Right kidney (tissue), 9 donors: ENCODE measurements at places on chromosomes 12 and 14.

GRCh38 chr14:105393151-105393550 is 5.2 kb upstream of the TEX22 start:
- no peak for DNase-seq

DNA sequence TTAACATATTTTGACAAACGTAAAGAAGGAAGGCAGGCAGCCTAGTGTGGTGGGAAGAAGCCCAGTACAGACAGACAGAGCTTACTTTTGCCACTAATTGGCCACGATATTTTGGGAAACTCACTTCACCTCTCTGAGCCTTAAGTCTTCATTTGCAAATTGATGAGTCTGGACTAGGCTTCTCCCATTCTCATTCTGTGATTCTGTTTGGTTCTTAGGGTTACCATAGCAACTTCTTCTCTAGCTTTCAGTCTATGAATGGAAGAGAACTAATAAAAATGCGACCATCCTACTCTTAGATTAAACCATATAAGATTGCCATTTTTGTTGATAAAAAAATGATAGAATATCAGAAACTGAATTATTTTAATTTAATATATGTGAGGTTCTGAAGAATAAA is 210.5 kb downstream of the SNAPC1 start:
- DNase-seq, result no peak

- no peak for DNase-seq
These were observed 33.7 kb upstream of the PYGL start for GRCh38 chr14:50977863-50978528.

DNA sequence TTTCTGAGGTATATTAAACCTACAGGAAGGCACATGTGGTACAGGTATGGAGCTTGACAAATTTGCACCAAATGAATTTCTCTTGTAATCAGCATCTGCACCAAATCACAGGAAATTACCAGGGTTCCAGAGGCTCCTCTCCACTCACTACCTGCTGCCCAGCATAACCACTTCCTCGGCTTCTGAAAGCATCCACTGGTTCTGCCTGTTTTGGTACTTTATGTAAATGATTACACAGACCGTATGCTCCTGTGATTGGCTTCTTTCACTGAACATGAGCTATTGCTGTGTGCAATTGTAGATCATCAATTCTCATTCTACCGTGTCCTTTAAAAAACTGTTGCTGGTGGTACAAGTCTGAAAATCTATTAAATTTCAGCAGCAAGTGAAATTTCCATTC is 522.1 kb downstream of the TMEM132D start:
- DNase-seq, result no peak

DNA sequence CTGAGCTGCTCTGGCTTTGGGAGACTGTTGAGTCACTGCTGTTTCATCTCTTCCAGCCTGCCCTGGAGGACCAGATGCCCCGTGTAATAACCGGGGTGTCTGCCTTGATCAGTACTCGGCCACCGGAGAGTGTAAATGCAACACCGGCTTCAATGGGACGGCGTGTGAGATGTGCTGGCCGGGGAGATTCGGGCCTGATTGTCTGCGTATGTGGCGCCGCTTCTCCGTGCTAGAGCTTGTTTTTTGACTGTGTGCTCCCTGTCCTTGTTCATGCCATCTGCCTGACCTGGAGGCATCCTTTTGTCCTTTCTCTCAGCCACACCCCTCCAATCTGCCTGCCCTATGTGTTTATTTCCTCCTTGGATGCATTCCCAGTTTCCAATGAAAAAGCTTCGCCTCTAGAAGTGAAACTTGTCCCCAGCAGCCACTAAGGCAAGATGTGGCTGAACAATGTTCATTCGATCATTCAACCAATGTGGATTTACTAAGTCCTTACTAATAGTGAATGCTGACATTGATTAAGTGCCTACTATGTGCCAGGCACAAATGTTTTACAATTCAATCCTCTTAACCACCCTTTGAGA is 98.6 kb downstream of the NT5DC3 start:
- DNase-seq, result no peak

- no peak for DNase-seq
These were observed at the start of gene GPR84 for GRCh38 chr12:54364413-54364812. Gene GPR84 (minus strand): TSS chr12:54364486. CDS start chr12:54363851, 635 bp downstream.

DNA sequence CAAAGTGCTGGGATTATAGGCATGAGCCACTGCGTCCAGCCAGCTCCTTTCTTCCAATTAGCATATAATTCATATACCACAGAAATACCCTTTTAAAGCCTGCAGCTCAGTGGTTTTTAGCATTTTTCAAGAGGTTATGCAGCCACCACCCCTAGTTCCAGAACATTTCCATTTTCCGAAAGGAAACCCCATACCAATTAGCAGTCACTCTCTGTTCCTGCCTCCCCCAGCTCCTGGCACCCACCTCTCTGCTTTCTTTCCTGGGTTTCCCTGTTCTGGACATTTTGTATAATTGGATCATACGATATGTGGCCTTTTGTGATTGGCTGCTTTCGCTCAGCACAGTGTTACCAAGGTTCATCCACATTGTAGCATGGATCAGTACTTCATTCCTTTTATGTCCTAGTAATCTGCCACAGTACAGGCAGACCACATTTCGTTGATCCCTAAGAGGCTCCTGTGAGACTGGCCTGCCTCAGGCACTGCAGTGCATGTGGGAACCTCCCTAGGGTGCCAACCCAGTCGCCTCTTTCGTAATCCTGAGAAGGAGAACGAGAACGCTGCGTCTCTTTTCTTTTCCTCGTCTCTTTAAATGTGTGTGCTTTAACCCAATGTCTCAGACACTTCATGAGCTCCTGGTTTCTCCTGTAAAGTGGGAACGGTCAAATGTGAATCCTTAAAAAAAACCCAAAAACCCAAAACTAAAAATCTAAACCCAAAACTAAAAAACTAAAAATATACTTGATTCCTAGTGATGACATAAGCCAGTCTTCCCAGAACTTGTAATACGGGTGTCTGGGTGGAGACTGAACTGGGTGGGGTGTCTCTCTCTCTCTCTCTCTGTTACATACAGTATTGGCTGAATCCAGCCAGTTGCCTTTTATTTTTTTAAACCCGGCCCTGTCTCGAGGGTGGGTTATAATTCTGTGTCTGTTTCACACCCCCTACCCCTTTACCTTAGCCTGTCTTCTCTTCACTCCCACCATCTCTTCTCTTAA is 14.7 kb downstream of the AACS start:
- no peak for DNase-seq

DNA sequence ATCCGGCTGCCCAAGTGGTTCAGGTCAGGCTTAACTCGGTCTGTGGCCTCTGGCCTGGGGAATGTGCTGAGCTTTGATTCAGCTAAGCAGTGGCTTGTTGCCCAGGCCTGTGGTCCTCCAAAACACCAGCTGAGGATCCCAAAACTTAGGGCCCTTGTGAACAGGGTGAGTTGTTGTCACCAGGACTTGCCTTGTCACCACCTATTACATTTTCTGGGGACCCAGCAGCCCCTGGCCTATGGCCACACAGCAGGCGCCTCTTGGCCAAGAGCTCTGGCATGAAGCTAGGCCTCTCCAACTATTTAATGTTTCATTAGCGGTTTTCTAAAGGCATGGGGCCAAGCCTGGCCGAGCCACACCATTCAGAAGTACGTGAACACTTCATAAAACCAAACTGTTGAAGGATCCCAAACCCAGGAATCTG is 343.7 kb downstream of the CACNA1C start:
- DNase-seq, result no peak

DNA sequence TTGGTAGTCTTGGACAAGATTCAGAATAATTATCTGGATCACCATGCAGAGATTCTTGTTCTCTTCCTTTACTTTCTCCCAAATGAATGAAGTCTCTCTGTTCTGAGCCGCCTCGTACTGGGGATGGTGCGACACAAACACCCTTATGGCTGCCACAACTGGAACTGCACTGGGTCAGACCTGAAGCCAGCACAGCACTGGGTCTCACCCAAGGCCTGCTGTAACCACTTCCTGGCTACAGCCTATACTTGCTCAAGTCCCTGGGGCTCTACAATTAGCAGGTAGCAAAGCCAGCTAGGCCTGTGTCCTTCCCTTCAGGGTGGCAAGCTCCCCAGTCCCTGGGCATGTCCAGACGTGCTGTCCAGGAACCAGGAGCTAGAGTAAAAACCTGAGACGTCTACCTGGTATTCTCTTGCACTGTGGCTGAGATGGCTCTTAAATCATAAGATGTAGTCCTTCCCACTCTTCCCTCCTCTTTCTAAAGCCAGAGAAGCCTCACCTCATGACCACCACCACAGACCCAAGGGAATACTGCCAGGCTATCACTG is 27.6 kb downstream of the IFNG start:
- DNase-seq, result no peak

GRCh38 chr14:62952226-62952625 is 93.0 kb downstream of the KCNH5 start:
- no peak for DNase-seq

DNA sequence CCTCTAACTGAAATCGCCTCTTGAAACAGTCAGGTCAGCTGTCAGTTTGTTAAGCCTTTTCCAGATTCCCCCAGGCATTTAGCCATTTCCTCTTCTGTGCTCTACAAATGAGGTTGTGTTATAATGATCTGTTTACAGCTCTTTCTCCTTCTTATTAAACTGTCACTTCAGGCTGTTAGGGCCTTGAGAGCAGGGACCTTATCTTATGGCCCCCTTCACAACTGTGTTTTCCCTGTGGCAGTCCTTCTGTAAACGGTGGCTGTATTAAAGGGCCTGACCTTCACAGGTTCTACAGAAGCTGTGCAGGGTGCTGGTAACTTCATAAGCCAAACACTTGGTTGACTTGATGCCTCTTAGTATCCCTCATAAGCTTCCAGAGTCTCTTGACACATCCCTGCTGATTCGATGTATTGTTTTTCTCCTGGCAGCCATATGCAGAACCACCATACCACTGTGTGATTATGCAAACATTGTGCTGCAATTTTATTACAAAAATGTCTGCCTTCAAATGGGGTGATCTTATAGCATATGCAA is 104.7 kb downstream of the PLEKHA5 start:
- DNase-seq, result no peak

- no peak for DNase-seq
These were observed 85.0 kb downstream of the IPO8 start for GRCh38 chr12:30610718-30611117.

DNA sequence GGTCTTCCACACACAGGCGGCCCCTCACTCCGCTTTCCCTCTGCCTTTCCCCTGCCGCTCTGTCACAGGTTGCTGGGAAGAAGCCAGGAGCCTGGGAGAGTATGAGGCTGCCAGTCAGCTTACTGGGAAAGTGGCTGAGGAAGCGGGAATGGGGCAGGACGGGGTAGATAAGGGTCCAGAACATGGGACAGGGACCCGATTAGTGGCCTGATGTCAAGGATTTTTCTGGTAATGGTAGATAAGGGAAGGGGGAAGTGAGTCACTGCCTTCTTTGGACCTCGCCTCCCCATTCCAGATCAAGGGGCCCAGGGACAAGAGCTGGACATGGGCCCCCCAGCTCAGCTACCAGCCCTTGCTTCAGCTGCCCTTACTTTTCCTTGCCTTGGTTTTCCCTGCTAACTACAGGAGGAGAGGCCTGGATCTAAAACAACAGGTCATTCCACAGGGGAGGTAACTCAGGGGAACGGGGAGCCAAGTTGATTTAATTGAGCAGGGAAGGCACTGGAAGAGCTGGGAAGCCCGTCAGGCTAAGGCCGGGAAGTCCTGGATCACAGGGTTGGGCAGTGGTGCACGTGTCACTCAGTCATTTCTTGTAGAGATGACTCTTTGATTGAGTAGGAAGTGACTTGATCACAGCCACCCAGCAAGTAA is 3.5 kb upstream of the LPAR5 start:
- DNase-seq, result no peak

- no peak for DNase-seq
These were observed 550.3 kb downstream of the FOXG1 start for GRCh38 chr14:29316936-29317335.

DNA sequence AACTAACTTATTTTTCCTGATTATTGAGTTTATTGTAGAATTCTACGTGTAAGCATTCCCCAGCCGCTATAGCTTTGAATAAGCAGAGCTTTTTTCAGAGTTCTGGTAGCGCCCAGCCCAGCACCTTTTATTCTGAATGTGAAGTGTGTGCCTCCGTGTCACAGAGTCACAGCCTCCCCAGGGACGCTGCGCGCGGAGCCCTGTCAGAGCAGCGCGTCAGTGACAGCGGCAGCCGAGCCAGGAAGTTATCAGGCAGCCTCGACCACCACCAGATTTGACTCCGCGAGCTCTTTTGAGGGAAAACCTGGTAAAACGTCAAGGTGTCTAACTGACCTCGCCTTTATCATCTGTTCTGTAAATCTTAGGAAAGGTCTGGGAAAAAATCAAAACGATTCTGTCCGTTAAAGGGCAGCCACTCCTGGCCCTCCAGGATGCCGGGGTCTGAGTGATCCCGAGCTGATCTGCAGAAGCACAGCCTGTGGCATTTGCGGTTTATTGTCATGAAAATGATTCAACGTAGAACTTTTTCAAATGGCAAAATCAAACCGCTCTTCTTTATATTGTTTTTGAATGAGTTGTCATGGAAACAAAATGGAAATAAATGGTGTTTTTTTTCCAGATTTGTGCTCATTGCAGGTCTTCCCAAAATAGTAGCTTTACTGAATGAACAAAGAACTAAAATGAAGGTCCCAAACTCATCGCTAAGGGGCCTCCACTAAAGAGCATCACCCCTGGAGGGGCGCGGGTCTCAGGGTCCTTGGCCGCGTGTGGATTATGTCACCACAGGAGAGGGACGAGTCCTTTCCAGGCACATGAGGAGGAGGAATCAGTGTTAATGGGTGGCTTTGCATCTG is 43.1 kb upstream of the MMP17 start:
- DNase-seq, result no peak
